ENCODE measurements at places on chromosomes 5 and 9.
A peak's percentile ranks its signal among the peaks of the same experiment; 100 is the strongest.

DNA sequence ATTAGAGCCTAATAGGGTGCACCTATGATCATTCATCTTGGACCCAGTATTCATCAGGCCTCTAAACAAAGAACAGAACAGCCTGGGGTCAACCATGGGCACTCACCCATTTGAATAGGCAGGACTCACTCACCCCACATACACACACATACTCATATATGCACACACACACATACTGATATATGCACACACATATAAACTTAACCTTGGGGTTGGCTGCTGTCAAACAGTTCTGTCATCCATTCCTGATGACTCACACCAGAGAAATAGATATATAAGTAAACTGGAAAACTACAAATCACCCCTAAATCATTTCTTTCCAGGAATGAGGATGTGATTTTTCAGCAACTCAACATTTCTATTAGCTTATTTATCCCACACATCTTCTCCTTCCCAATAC lies 51.3 kb downstream of the ARL15 start:
- DNase-seq: peak; percentile 63

DNA sequence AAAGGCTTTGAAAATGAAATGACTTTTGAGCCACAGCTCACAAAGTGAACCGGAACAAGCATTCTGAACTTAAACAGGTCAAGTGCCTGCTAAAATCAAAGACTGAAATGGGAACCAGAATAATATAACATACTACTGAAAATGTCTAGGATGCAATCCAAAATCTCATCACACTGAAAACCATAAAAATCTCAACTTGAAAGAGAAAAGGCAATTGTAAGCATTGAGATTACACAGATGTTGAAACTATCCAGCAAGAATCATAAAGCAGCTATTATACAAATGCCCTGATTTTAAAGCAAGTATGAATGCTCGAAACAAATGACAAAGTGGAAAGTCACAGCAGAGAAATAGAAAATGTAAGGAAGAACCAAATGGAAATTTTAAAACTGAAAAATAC lies 211.5 kb upstream of the GAS1 start:
- no peak for DNase-seq

GRCh38 chr9:14515049-14515448 lies 178.2 kb downstream of the ZDHHC21 start:
- DNase-seq: no peak

DNA sequence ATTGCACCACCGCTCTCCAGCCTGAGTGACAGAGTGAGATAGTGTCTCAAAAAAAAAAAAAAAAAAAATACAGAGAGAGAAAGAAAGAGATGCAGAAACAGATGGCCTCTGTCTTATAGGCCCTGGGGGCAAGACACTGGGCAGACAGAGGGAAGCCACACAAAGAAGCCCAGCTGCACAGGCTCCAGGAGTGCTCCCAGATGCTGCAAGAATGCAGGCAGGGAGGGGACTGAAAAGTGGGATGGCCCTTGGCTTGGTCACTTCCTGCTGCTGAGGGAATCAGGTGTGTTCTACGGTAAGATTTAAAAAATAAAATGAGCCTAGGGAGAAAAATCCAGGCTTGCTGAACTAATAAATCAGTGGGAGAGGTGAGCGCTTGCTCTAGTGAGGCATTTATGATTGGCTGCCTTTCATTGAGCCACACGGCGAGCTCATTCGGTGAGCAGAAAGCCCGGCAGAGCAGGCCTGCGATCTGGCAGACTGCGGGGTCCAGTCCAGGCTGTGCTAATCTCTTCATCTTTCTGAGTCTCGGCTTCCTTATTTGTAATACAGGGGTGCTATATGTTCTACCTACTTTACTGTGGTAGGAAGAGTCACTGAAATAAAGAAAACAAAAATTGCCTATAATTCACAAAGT lies 80.6 kb downstream of the RAD23B start:
- DNase-seq: no peak

DNA sequence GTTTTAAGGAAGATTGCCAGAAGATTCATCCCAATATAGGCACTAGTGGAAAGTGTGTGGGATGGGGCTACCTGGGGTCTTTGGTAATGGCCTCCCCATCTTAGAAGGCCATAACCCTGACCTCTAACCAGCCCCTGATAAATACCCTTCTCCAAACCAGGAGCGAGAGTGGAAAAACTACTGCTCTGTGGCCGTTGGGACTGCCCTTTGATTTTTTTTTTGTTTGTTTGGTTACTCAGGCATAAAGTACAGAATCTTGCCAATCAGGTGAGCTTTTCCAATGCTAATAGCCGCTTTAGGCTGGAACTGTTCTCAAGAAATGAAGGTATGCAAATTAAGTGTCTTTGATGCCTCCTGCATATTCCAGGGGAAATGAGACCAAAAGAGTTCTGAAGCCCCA lies 153.7 kb downstream of the ADAMTS12 start:
- DNase-seq: no peak

- DNase-seq: peak; percentile 52
These were observed 79.4 kb upstream of the IZUMO3 start for GRCh38 chr9:24625097-24625496.

GRCh38 chr5:115542086-115542485 lies 2.5 kb downstream of the FEM1C start:
- DNase-seq: no peak

- peak; percentile 76 for DNase-seq
These were observed 114.4 kb upstream of the LIFR start for GRCh38 chr5:38670878-38671277.

DNA sequence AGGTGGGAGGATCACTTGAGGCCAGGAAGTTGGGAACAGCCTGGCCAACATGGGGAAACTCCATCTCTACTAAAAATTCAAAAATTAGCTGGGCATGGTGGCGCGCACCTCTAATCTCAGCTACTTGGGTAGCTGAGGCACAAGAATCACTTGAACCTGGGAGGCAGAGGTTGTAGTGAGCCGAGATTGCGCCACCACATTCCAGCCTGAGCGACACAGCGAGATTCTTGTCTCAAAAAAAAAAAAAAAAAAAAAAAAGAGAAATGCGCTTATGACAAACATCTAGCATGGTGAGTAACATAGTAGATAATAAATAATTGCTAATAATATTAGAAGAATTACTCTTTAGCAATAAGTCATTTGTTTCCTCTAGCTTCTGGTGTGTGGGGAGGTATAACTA lies 25.9 kb downstream of the RUSC2 start:
- DNase-seq: peak; percentile 59

- peak; percentile 58 for DNase-seq
These were observed 20.5 kb upstream of the PSD2 start for GRCh38 chr5:139774980-139775661.

GRCh38 chr9:79946712-79947111 lies 374.9 kb downstream of the TLE4 start:
- no peak for DNase-seq

GRCh38 chr9:134624621-134625181 lies 16.9 kb upstream of the COL5A1 start:
- peak; percentile 95 for DNase-seq

DNA sequence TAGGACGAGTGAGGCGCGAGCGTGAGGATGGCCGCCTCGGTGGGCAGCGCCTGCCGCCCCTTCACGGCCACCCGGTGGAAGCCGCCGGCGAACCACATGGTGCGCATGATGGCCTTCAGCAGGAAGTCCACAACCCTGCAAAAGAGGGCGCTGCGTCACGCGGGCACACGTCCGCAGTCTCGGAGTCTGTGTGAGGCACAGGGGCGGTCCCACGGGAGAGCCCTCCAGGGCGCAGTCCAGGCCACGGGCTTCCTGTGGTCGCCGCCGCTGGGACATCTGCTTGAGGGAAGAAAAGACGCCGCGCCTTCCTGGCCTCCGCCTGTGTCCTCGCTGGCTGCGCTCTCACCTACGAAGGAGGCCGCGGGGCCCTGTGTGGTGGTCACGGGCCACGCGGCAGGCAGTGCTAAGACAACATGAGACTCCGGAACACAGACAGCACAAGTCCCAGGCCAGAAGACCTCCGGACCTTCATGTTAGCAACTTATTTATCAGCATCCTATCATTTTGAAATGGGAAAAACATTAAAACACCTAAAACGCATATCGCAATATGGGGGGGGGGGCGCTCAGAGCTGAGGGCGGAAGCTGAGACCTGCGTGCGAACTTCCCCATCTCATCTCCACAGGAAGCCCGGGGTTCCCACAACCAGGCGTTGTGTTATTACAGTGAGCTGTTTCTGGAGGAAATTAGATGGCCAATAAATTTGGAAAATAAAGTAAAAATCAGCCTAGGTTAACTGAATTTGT lies 28.8 kb downstream of the LPCAT1 start:
- no peak for DNase-seq

DNA sequence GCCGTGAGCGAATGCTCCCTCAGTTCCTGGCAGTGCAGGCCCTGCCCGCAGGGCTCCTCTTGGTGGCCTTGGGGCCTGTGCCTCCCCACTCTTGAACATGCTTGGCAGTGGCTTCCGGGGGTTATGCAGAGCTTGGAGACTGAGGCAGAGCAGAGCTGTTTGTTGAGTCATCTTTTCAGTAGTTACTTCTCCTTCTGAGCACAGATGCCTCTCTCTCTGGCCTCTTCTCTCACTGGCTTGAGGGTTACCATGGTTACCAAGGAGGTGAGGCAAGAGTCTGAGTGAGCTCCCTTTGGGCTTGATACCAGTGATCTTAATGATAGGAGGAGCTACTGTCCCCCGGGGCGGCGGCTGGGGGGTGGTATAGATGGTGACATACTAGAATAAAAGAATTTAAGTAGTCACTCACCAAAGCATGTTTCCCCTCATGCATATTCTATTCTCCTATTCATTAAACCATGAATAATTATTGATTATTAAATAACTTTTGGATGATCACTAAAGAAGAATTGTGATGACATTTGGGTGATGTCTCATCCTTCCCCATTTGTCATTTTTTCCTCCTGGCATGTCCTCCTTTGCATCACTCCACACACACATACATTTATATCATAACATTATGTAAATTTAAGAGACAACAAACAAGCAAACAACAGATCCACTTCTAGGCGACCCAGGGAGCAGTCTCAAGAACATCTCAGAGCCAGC lies 111.1 kb downstream of the ARHGAP26 start:
- peak; percentile 70 for DNase-seq

DNA sequence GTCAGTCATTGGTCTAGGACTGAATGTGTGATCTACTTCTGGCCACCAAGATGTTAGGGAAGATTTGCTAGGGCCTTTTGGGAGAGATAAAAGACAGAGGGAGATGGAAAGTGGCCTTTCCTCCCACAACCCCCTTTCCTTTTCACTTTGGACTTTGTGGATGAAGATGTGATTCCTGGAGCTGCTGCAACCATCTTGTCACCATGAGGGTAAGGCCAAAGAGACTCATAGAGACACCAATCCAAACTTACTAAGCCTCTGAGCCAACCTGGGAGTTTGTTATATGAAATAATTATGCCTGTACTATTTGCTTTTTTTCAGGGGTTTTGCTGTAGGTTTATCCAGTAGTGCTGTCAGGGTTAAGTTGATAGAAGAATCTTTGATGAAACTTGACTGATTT lies 111.8 kb upstream of the SMIM23 start:
- DNase-seq: no peak

DNA sequence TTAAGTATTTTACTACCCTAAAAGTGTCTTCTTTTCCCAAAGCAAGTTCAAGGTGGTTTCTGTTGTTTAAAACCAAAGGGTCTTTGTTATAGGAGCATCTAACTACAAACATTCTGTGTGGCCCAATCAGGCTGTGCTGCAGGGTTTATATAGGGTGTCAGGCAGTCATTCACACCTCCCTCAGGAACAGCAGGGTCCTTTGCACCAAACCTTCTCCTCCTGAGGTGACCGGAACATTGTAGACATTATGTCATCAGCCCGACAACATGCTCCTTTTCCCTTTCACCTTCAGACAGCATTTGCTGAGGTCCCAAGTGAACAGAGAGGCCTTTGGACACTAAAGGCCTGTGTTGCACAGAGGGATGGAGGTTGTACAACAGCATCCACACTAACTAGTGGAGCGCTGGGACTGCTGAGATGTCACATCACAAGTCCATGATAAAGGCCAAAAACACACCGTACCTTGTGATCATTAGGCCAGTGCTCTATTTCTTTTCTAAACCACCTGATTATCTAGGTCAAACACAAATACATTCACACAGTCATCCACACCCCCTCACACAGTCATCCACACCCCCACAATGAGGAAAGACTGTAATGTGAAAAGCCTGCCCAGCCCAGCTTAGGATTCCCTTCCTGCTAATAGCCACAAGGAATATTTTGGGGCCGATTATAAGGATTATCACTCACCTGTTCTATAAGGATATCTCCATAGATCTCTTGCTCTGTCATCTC lies 123.8 kb upstream of the VLDLR start:
- DNase-seq: no peak

GRCh38 chr9:70412832-70413463 lies 1.5 kb downstream of the KLF9 start:
- DNase-seq: peak; percentile 76

DNA sequence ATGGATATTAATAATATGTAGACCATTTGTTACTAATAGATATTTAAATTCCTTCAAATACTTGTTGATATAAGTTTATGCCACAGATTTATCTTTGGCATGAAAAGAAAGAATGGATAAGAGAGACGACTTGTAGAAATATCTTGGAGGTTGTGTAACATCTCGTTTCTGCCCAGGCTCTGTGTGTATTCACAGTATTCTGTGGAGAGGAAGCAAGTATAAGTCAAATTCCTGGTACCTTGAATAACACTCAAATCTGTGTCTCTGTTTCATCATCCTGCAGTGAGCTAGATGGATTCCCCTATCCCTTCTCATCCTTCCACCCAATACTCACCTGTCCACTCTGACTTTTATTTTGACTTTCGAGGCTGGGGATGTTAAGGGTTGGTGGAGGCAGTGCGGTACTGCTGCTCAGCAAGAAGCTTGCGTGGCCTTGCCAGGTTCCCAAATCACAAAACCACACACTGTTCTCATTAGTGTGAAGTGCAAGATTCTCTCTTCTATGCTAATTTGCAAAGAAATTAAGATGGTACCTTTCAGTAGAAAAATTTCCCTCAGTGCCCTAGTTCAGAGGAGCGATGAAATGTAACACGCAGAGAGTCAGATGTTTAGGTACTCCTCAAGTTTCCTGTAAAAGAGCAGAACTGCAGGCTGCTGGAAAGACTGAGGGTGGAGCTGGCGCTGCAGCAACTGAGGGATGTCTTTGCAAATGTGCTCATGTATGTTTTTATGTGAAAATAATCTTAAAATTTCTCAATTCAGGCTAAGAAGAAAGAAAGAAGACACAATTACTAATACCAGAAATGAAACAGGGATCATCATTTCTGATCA lies 42.6 kb upstream of the ANKRD18A start:
- no peak for DNase-seq

- DNase-seq: peak; percentile 87
These were observed 116.1 kb upstream of the TNC start for GRCh38 chr9:115234094-115234493.

DNA sequence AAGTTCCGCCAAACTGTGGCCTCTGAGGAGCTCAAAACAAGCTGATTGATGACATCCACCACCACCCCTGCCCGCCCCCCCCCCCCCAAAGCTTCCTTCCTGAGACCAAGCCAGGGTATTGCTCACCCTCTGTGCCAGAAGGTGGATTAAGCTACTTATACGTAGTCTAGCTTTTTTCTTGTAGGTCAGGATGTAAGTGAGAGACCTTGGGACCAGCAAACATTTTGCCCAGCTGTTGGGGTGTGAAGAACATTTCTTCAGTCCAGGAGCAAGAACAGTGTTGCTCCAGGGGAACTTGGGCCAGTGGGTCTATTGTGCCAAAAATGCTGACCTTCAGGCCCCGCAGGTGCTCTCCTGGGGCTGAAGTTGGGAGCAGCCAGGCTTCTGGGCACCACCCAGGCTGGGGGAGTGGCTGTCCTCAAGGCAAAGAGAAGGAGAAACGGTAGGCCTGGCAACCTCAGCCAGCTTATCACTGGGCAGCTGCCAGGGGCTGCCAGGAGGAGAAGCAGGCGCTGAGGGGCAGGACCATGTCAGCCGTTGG lies 18.0 kb downstream of the NEURL1B start:
- no peak for DNase-seq
